ENCODE measurements at places on chromosomes 7 and 10. TPM values are rescaled to one million over a fixed set of nuclear protein-coding genes. Genes with fewer than 3 reads are reported as not detected.

DNA sequence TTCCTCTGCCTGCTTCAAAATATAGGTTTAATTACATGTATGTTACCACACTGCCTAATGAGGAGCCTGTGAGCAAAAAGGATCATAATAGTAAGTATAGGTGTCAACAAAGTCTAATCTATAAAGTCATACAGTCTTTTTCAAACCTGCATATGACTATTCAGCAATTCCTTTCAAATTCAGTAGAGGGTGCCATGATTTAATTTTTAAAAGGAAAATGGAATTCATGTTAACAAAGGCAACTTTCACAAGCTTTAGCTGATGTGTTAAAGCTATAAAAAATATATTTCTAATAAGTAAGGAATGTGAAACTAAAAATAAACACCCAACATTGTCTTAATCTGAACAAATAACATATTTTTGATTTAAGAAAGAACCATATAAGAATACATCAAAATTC, 52.1 kb downstream of the MPP7 start:
- no peak overlapping the region for H3K27ac ChIP-seq
- no peak for DNase-seq
- H3K4me3 ChIP-seq: no peak overlapping the region
- no peaks in the 10 kb centered on the region for H3K36me3 ChIP-seq
- no peaks in the 10 kb centered on the region for H3K27me3 ChIP-seq

Gene HOXA4
- total RNA-seq: 10.8 TPM

- no peak overlapping the region for H3K27ac ChIP-seq
- DNase-seq: no peak
- H3K27me3 ChIP-seq: no peaks in the 10 kb centered on the region
- no peak overlapping the region for H3K4me3 ChIP-seq
These were observed 483.1 kb downstream of the RPS24 start for GRCh38 chr10:78516756-78517155.

Gene KLF14
- total RNA-seq: 0.79 TPM

DNA sequence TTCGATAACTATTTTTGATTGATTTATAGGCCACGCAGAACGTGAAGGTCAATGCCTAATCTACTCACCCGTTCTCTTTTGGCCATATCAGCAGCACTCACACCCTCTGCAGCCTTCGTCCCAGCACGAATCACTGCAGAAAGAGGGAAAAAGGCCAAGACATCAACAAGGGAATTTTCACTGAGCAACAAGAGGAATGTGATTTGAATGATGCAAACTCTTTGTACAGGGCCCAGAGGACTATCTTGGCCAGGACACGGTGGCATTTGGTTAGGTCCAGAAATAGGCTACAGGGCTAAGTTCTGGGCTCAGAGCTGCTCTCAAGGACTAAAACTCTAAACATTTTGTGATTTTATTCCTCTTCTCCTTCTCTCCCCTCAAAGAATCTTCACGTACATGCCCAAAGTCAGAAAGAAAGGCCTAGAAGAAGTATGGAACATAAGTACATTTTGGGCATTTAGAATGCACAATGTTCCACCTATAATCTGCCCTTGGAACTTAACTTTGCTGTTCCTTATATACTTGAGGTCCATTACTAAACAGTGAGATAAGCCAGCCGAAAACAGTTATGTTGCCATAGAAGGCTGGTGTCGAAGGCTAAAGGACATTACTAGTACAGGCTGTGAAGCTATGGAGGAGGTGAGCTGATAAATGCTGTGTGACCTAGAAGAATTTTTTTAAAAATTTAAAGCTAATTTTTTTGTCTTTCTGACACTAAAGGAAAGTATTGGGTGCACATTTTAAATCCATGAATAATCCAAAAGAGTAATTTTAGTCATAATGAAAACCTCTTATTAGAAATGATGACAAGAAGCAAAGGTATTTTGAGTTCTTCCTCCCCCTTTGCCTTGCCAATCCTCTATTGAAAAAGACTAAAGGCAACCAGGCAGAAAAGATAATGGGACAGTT, 20.0 kb downstream of the RBM28 start:
- peaks cover 7% of the 10 kb centered on the region for H3K4me1 ChIP-seq
- DNase-seq: no peak
- H3K36me3 ChIP-seq: peaks cover 90% of the 10 kb centered on the region

All from spleen (tissue), 13 donors.